Immature natural killer cell (primary cell): ENCODE measurements at places on chromosomes 16 and 17. TPM values are rescaled to one million over a fixed set of nuclear protein-coding genes. Genes with fewer than 3 reads are reported as not detected.

GRCh38 chr17:42404326-42405055 lies 16.2 kb upstream of the STAT3 start:
- peaks cover 6% of the 10 kb centered on the region for H3K27me3 ChIP-seq
- no peak overlapping the region for H3K4me3 ChIP-seq
- DNase-seq, result no peak
- H3K27ac ChIP-seq, result no peak overlapping the region
- H3K36me3 ChIP-seq, result no peaks in the 10 kb centered on the region

GRCh38 chr17:41116297-41116696 lies 1.9 kb downstream of the KRTAP4-11 start:
- H3K36me3 ChIP-seq, result peaks cover 3% of the 10 kb centered on the region
- H3K27ac ChIP-seq, result no peak overlapping the region
- peaks cover 12% of the 10 kb centered on the region for H3K4me1 ChIP-seq
- no peak overlapping the region for H3K4me3 ChIP-seq

DNA sequence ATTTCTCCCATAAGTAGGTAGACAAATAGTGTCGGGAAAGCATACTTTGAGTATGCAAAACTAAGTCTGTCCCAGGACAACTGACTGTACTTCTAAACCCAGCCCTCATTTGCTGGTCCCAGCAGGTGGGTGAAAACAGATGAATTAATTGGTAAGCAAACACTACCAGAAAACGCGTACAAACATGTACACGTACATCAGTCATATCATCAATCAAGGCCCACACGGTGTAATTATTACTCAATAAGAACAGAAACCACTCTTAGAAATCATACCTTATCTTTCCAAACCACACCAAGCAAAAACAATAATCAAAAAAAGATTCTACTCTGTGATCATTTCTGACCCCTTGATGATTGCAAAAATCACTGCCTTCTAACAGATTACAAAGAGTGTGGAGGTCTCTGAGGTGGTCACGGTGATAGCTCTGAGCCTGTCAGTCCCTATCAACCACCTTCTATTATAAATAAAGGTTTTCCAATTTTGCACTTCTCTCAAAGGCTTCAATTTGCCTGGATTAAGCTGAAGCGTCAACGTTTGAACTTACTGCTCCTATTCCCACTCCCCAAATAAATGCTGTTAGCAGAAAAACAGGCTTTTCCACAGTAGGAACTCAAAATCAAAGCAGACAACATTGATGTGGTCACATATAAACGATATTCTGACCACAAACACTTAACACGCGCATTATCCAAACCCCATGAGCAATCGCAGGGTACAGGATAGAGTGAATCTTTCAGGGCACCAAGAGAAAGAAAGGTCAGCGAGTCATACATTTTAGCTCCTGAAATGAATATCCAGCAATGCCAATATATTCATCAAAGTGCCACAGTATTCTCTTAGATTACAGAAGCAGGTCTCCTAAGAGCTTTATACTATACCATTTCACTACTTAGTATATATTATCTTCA lies 211.9 kb downstream of the STX8 start:
- no peak overlapping the region for H3K27ac ChIP-seq
- no peak overlapping the region for H3K4me3 ChIP-seq
- DNase-seq, result no peak
- H3K27me3 ChIP-seq, result no peaks in the 10 kb centered on the region

- peaks cover 4% of the 10 kb centered on the region for H3K36me3 ChIP-seq
- DNase-seq, result no peak
- H3K4me3 ChIP-seq, result peak within 1 kb of the TSS; percentile 69
- peaks cover 18% of the 10 kb centered on the region for H3K4me1 ChIP-seq
- peak within 1 kb of the TSS; percentile 13 for H3K27ac ChIP-seq
Measured at GRCh38 chr17:7444682-7445618, at the start of gene CHRNB1. CHRNB1 (plus strand) TSS chr17:7445061; CDS start chr17:7445128, 67 bp downstream.

Gene CCL5
- 2,255 TPM for polyA plus RNA-seq

Gene HES7
- polyA plus RNA-seq, result not detected
